ENCODE measurements at places on chromosomes 12 and 14.

GRCh38 chr14:97250931-97251330, 453.7 kb downstream of the VRK1 start:
- DNase-seq, result no peak

DNA sequence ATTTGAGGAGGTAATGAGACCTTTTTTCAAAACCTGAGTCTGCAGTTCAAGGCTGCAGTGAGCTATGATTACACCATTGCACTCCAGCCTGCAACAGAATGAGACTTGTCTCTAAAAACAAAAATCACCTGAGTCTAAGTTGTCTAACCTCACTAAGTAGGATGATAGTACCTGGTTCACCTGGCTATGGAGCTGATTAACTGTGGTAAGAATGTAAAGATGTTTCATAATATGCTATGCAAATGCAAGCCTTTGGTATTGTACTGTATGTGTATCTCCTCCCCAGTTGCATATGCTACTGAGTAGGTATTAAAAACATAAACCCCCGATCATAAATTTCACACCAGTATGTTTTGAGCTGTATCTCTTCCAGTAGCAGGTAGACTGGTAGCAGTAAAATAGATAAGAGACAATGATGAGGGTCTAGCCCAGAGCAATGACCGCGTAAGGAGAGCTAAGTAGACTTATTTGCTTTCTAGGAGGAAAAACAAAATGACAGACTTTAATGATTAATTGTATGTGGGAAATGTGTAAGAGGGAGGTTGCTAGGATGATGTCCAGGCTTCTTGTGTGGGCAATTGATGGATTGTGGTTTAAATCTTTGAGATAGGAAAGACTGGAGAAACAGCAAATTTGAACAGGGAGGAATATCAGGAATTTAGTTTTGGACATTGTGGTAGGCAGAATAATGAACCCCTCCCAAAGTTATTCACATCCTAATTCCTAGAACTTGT, 41.6 kb upstream of the EGLN3 start:
- DNase-seq, result no peak

GRCh38 chr14:36721877-36722276, 60.2 kb downstream of the PAX9 start:
- no peak for DNase-seq

DNA sequence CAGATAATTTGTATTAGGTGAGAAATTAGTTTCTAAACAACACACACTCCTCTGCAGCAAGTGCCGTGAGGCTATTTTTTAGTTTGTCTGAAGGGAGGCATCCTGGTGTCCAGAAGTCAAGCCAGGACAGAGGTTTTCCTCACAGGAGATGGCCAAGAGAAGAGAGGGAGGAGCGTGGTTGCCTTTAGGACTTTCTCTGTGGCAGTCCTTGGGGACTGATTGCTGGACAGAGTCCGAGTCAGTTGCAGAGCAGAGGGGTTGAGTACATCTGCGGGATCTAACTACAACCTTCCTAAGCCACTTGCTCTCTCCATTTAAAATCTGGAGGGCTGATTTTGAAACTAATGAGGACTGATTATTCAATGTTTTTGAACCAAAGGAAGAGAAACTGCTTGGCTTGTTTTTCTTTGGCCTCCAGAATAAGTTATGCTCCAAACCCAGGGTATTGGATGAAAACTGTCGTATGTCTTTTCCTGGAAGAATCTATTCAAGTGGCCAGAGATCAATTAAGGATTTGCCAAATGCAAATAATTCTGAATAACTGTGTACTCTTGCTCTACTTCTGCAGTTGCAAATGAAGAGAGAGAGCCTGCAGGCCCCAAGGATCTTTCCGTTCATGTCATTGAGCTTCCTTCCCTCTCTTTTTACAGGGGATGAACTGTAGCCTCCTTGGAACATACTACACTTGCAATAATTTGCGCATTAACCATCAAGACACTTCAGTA, 1.2 kb downstream of the SLCO1C1 start:
- DNase-seq, result no peak

Measured in activated CD4-positive, alpha-beta T cell treated with anti-CD3 and anti-CD28 coated beads, Interleukin-2, amount 50 U/mL, for 1 hour (primary cell).